ENCODE measurements at places on chromosomes 3 and 15.

DNA sequence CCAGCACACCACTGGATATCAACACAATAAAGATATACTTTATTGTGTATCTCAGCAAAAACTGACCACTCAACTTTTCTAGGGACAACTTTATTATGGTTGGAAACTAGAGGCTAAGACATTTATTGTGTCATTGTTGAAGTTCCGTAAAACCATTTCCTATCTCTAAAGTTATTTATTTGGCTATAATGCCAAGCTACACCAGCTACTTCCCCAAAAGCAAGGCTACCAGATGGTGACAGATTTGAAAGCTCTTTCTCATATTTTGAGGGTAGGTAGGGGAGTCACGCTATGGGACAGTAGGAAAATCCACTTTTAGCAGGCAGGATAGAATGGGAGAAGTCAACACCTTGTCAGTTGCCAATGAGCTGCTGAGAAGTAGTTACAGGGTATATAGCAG, 834.6 kb upstream of the CFAP20DC start:
- no peak for DNase-seq

DNA sequence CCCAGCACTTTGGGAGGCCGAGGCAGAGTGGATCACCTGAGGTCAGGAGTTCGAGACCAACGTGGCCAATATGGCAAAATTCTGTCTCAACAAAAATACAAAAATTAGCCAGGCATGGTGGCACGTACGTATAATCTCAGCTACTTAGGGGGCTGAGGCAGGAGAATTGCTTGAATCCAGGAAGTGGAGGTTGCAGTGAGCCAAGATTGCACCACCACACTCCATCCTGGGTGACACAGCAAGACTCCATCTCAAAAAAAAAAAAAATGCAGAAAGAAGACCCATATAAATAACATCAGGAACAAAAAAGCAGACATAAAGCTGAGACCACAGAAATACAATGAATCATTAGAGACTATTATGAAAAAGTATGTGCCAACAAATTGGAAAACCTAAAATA, 235.2 kb upstream of the VEPH1 start:
- DNase-seq = no peak

GRCh38 chr15:73844356-73844755, 29.0 kb upstream of the TBC1D21 start:
- DNase-seq = no peak

- DNase-seq = no peak
Observed at GRCh38 chr3:193620057-193620456, 27.0 kb downstream of the OPA1 start.

DNA sequence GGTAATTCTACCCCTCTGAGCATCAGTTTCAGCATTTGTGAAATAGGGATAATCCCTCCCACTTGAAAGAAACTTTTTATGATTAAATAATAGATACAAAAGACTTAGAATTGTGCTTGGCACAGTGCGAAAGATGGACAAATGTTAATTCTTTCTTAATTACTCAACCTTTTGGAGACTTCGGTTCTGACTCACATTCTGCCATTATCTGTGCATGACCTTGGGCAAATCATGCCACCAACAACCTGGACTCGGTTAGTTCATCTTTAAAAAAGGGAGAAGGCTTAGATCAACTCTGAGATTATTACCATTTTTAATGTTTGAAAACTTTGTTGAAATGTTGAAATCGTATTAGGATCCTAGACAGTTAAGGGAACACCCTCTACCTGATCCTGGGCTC, 40.6 kb upstream of the POLR2M start:
- DNase-seq = no peak

DNA sequence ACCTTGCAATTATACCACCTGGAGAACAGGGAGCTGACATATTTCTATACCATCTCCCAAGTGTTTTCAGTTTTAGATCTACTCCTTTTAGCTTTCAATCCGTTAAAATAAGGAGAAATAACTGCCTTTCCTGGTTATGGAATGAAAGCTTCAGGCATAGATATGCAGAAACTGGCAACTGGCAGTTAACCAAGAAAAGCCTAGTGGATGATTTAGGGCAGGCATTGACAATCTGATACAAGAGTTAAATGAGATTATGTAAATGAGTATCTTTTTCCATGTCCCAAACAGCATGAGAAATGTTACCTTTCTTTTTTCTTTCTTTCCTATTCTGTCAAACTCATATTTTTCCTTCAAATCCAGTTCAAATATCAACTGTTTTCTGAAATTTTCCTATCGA, 689.1 kb upstream of the DPPA4 start:
- DNase-seq = no peak
